Retinal pigment epithelial cell (primary cell): ENCODE measurements at places on chromosomes 7 and 10.

DNA sequence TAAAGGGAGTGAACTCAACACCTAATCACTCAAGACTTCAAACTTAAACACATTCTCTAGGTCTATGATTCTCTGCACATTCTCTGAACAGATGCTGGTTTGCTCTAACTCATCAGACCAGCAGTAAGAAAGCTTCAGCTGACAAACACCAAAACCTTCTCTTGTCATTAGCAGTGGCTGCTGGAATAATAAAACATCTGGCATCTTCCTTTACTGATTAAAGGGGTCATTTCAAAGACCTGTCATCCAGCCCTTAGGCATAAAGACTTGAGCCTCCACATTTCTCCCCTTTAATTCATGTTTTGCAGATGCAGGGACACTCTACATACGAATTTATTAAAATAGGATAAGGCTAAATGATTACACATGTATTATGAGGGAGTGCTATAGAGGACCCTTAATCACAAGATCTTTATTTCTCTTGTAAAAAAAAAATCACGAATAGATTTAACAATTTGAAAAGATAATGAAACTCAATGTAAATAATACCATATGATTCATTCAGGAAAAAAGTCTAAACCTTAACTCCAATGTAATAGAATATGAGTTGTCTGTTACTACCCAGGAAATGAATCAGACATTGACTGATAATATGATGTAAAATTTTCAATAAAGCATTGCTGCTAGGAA, 152.4 kb upstream of the GNAI1 start:
- no peak for DNase-seq

GRCh38 chr7:40186586-40186985, 51.8 kb downstream of the SUGCT start:
- no peak for DNase-seq

DNA sequence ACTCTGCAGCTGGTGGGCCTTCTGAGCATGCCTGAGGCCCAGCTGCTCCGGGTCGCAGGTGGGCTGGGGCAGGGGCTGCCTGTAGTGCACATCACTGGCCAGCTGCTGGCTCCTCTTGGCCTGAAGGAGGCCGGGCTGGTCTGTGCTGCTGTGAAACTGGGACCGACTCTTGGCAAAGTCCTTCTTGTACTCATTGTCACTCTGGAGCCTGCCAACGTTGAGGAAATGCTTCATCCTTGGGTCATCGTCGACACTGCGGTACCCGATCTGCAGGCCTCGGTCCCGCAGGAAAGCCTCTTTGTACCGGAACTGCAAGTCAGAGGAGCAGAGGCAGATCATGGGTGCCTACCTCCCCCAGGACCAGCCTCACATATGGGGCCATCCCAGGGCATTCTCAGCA, 37.7 kb downstream of the HABP2 start:
- DNase-seq = no peak

- DNase-seq = no peak
Observed at GRCh38 chr7:18558910-18559309, 63.4 kb downstream of the HDAC9 start.

- DNase-seq = no peak
Observed at GRCh38 chr7:101814991-101815825, 2.2 kb upstream of the CUX1 start.

DNA sequence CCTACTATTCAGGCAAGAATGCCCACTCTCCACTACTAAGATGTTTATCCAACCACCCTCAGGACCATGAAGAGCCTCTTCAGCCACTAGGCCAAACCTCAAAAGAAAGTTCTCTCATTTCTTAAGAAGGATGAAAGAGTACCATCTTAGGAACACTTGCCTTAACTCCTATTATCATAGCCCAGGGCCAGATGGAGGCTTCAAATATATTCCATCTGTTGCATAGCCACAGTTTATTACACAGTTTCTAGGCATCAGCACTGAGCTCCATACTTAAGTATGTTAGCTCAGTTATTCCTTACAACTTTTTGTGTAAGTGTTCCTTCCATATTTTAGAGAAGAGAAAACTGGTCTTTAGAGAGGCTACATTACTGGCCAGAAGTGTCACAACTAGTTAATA, 37.4 kb upstream of the YAE1 start:
- DNase-seq = no peak

- no peak for DNase-seq
Observed at GRCh38 chr7:27160145-27160545, 3.7 kb upstream of the HOXA7 start.

- no peak for DNase-seq
Observed at GRCh38 chr10:2414039-2414438, 653.3 kb upstream of the PFKP start.

- DNase-seq = no peak
Observed at GRCh38 chr10:36173364-36173763, 531.3 kb upstream of the FZD8 start.

GRCh38 chr7:115043605-115044004, 121.7 kb downstream of the MDFIC start:
- no peak for DNase-seq

DNA sequence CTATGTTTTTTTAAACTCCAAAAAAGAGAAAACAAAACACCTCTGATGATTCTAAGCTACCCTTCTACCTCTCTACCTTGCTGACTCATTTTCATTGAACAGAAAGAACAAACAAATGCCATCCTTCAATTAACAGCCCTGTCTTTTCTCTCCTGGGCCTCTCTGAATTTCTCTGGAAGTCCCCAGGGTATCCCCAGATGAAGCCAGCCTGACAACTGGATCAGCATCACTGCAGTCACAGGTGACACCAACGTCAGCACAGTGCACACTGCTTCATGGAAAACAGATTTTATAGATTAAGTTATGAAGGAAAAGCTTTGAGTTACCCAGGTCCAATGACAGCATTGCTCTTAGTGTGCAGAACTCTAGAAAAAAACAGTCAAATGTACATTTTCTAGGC, 5.7 kb downstream of the HUS1 start:
- no peak for DNase-seq

DNA sequence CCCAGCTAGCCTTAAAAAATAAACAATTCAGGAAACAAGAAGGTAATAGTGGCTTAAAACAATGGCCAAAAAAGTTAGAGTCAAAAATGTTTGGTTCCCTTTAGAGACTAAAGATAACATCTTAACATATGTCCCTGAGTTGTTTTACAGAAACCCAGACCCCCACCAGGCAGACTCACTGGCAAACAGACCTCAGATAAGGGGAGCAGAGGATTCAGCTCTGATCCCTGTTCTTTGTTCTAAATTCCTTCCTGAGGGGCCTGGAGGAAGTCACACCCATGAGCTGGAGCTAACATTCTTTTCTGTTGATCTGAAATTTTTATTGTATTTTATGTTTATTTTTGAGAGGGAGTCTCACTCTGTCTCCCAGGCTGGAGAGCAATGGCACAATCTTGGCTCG, 247.2 kb downstream of the USP6NL start:
- no peak for DNase-seq

DNA sequence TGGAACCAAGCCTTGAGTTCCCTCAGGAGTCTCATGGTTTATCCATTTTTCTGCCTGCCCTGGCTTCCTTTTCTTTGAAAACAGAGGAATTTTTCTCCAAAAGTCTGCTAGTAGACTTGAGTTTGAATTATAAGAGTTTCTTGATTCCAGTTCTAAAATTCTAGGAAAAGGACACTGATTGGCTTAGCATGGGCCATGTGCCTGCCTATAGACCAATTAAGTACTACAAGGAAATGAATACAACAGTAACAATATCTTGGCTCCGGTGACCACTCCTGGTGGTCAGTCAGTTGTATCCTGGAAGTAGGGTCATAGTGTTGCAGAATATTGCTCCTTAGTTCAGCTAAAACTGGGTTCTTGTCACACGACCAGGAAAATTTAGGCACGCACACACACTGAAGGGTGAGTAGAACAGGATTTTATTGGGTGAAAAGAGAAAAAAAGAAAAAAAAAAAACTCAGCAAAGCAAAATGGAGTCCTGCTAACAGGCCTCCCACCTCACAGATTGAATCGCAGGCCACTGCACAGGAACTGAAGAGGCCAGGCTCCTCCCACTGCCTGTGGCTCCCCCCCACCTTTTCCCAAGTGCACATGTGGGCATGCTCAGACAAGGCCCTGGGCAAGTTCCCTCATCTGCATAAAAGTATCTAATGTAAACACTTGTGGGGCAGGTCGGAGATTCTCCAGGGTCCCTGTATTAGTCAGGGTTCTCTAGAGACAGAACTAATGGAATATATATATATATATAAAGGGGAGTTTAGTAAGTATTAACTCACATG, 155.1 kb downstream of the LYZL1 start:
- no peak for DNase-seq
